ENCODE measurements at places on chromosomes 2 and 18. TPM values are rescaled to one million over a fixed set of nuclear protein-coding genes. Genes with fewer than 3 reads are reported as not detected.

DNA sequence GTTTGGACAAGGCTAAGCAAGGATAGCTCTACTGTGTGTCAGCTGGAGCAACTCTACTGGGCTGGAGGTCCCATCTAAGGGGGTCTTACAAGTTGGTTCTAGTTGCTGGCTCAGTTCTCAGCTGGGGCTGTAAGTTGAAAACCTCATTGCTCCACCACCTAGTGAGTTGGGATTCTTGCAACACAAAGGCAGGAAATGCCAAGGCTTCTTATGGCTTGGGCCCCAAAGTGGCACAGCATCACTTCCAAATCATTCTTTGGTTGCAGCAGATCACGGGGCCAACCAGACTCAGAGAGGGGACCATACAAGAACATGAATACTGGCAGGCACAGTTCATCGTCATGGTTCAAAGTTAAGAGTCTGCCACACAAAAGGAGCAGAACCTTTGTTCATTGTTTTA, 332.7 kb downstream of the LRRTM1 start:
- no peak for DNase-seq

- no peak for DNase-seq
These were observed 29.9 kb downstream of the SP9 start for GRCh38 chr2:174364628-174365027.

GRCh38 chr18:13500227-13500865, 226.0 kb downstream of the FAM210A start:
- no peak for DNase-seq

DNA sequence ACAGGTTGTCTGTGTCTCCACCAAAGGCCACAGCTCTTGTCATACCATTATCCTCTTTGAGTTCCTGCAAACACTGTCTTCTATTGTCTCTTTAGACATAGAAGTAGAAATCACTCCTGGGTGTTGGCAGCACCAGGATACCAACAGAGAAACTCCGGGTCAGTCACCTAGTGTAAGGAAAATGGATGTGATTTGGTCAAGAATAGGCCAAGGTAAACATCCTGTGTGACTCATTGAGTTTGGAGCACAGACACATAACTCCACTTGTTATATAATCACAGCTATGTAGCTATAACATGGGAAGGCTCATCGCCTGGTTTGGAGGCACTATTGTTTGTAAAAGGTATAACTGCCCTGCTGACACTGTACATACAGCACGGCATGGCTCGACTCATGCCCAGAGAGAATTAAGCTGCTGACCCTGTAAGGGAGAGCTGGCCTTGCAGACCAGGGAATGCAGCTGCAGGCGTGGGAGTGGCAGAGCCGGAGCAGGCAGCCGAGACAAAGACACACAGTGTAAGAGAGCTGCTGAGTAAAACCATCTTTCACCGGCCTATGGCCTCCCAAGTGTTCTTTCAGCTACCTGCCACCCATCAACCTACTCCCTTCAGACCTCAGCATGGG, 3.4 kb upstream of the TXNL1 start:
- DNase-seq, result no peak

DNA sequence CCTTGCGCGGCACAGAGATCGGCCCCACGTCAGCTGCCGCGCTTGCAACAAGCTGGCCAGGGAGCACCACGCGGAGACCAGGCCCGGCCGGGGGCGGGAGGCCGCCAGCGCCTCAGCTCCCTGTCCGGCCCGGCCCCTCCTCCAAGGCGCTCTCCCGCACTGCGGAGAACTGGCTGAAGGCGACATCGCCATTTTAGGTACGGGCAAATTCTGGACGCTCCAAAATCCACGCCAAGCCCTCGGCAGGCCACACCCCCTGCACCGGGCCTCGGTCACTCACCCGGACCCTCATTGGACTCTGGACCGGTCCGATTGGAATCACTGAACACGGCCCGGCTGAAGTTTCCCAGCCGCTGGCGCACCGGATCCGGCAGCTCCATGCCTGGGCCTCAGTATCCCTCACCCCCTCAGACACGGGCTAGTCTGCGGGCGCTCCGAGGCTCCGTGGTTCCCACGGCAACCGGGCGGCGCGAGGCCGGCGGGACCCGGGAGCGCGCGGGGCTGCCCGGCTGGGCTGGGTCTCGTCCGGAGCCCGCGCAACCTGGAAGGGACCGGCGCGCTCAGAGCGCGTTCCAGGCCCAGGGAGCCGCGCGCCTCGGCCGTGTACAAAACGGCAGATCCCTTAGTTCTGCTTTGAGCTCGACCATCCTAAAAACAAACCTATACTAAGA, at the start of gene TMEM17:
Gene TMEM17, minus strand, starts transcription at position 446 of the 671 bp plus-strand sequence. Its CDS starts 66 bp downstream, at position 380.
- peak; percentile 93 for DNase-seq

- DNase-seq, result no peak
These were observed 485.2 kb downstream of the PTPRM start for GRCh38 chr18:8052237-8052701.

GRCh38 chr2:118292991-118293390, 204.7 kb downstream of the INSIG2 start:
- no peak for DNase-seq

DNA sequence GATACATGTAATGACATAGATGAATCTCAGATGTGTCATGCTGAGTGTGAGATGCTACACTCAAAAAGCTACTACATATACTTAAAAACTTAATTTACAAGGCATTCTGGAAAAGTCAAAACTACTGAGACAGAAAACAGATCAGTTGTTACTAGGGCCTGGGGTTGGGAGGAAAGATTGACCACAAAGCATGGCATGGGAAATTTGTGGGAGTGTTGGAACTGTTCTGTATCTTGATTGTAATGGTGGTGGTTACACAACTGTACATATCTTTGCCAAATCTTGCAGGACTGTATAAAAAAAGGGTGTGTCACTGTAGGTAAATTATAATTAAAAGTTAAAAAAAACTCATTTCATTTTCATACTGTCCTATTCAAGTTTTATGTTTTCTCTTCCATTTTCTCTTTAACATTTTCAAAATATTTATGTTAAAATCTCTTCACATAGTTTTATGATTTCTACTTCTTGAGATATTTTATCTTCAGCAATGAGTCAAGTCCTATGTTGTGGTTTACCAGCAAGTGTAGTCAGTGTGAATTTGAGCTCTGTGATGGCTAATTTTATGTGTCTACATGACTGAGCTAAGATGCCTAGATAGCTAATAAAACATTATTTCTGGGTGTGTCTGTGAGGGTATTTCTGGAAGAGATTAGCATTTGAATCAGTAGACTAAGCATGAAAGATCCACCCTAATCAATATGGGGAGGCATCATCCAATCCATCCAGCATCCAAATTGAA, 58.6 kb upstream of the VRK2 start:
- DNase-seq, result no peak

DNA sequence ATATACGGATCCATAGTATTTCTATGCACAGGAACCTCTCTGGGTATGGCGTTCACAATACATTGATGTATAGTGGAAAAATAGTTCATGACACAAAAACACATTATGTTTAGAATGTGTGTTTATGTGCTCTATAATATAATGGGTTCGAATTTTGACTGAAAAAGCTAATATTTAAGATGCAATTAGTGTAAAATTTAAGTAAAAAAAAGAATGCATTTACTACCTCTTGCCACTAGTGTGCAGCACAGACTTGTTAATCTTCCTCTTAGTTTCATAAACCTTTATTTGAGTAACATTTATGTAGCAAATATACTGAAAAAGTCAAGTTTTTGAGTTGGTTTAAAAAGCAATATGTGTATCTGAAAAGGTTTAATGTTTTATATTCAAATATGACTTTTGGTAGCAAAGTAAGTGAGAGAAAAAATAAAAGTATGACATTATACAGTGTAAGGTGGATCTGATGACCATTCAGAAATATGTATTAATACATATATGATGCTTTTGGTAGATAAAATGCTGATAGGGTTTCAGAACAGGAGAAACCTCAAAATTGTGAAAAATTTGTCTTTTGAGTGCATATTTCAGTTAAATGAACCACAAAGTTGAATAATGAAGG, 49.4 kb downstream of the CCDC102B start:
- DNase-seq, result no peak

- DNase-seq, result no peak
These were observed 39.5 kb upstream of the MCFD2 start for GRCh38 chr2:46954951-46955571.

DNA sequence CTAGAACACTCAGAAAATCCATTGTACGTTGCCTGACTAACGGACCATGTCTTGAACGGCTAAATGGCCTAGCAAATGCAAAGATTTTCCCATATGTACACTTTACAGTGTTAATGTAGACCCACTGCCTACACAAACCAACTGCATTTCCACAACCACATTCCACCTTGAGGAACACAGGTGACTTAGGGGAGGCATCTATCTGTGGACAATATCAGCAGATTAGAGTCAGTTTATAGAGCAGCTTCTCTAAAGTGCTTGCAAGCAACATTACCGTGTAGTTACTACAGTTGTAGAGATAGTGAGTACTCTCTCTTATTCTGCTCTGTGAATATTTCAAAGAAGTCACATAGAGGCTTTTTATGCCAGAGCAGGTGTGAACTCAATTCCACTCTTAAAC, 139.6 kb downstream of the TCF4 start:
- DNase-seq, result no peak

DNA sequence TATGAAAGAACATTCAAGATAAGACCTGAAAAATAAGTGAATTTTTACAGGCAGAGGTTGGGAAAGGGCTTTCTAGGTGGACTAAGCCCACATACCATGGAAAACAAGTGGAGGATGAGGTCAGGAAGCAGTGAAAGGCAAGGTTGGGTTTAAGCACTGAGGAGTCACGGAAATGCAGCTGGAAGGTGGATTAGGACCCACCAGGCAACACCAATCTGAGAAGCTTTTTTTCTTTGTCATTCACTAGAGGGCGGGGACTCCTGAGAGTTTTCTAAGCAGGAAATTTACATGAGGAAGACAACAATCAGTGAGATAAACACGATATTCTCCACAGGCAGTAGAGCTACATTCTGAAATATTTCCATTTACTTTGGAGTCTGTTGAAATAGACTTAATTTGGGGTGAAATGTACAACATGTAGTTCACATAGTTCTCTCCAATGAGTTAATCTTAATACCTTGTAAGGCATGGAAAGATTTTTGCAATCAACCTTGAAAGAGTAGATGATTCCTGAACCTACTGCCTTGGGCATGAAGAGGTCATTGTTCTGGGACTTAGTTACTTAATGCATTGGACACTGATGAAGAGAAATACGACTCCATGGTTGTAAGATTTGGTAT, 40.7 kb downstream of the VIT start:
- DNase-seq, result no peak

DNA sequence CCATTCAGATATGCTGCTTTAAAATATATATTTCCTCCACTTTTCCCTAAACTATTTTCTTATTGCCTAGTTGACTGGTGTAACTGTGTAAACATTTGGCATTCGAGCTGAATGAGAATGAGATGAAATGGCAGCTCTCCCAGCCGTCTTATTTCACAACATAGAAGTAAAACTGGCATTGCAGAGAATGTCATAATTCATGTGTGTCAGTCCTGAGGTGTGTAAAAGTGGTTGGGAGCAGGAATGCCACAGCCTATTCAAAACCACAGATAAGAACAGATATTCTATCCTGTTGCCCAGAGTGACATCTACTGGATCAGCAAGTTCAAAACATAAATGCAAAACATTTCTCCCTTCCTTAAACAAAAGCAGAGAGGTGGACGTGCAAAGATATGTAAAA, 565.5 kb upstream of the CHAC2 start:
- DNase-seq, result no peak

DNA sequence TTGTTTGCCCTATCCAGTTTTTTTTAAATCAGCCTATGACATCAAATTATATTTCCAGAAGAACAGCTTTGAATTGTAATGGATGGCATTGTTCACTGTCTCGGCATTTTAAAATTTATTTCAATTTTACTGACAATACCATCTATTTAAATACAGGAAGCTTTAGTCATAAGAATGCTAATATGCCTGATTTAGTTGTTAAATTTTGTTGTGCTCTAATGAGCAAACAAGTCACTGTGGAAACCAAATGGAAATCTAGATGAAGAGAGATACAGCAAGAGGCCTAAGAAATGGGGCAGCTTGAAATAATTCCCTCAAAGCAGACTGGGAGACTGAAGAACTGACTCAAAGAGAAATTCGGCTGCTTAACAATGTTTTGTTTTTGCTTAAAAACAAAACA, 76.8 kb downstream of the OSBPL6 start:
- DNase-seq, result no peak

DNA sequence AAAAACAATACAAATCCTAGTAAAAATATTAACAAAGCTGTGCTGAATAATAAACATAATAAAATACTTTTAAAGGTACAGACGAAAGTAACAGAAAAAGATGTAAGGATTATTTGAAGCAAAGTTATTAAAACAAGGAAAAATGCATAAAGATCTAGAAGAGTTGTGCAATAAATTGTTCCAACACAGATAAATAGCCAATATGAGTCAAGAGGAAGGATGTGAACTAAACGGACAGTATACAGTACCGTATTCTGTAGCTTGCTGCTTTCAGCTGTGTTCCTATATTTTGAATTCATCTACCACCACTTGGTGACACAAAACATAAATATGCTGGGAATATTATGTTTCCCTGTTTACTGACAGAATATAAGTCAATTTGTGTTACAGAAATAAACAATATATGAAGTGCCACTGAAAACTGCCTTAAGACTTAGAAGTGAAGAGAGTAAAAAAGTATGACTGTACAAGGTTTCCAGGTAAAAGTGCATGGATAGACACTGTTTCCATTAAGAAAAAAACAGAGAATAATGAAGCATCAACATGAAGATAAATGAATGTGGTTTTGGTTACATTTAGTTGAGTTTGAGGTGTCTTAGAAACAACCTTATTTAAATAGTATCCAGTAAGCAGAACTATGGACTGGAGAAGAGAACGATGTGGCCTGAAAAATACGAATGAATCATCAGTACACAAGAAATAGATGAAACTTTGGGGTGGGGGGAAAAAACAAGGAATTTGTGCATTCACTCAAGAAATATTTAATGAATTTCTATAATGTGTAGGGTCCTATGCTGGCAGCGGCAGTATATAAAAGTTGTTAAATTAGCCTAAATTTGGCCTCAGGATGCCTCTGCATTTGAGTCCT, 13.1 kb downstream of the PPP3R1 start:
- no peak for DNase-seq

- peak; percentile 76 for DNase-seq
These were observed 76.9 kb downstream of the MBP start for GRCh38 chr18:77055429-77056300.

DNA sequence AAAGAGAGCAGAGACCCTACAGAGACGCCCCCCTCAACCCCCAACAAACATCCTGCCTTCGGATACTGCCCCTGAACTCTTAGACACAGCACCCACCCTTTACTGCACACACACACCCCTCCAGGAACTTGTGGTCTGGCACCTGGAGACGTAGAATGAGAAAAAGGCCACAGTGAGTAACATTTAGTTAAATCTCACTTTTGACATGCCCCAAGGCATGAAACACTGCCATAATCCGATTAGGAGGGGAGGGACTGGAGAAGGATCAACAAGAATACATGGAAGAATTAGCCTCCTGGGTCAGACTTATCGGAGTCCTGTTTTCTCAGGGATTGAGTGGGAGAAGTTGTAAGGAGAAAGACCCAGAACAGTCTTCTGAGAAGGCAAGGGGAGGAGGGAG, 4.1 kb downstream of the CDK5R2 start:
- DNase-seq, result no peak

The SKA1 gene
- 1.2 TPM for total RNA-seq

The ABCA12 gene
- total RNA-seq, result not detected

The MARCO gene
- 491 TPM for total RNA-seq

The GCG gene
- not detected for total RNA-seq

The LYPD1 gene
- 1.5 TPM for total RNA-seq

The CASP8 gene
- 44.2 TPM for total RNA-seq

The ST8SIA5 gene
- total RNA-seq, result not detected

The XIRP2 gene
- total RNA-seq, result 0.18 TPM

The NOL4 gene
- total RNA-seq, result 0.56 TPM

The USP40 gene
- total RNA-seq, result 45.4 TPM

All from lower lobe of right lung (tissue), 2 donors.